Putamen (tissue), 1 donor: ENCODE measurements at places on chromosomes 7 and 10.

- peak; percentile 78 for DNase-seq
These were observed 471.9 kb upstream of the CELF2 start for GRCh38 chr10:10545771-10546170.

DNA sequence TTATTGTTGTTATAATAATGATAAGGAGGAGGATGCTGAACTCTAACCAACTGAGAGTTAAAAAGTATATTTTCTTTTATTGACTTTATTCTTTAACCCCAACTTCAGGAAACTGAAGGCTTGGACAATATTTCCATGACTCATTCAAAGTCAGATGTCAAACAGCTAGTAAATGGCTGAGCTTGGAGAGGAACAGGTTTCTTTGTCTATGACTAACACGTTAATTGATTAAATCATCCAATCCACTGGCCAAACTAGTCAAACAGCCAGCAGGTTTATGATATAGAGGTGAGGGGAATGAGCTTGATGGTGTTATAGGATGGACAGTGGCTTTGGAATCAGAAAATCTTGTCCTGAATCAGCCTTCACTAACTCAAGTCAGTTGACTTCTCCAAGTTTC is 119.1 kb upstream of the WDR11 start:
- DNase-seq = no peak

- no peak for DNase-seq
These were observed 388 bp downstream of the CNOT4 start for GRCh38 chr7:135509589-135509838.

GRCh38 chr10:49170632-49171325 is 17.4 kb downstream of the TMEM273 start:
- no peak for DNase-seq

DNA sequence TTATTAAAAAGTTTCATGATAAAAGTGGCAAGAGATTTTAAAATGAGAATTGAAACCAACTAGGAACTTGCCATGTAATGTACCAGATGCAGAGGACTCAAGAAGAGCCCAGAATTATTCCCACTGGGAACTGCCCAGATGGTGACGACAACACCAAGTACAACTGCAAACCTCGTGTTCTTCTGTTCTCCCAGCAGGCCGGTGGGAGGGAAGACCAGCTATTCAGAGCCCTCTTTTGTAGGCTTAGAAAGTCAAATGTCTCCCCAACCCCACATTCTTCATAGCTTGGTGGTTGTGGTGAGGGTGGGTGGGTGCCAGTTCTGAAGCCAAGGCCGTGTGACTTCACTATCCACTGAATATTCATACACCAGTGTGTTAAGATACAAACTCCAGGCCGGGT is 54.3 kb upstream of the ITGB1 start:
- DNase-seq = no peak

GRCh38 chr10:73649876-73650536 is 5.8 kb downstream of the SYNPO2L start:
- no peak for DNase-seq

DNA sequence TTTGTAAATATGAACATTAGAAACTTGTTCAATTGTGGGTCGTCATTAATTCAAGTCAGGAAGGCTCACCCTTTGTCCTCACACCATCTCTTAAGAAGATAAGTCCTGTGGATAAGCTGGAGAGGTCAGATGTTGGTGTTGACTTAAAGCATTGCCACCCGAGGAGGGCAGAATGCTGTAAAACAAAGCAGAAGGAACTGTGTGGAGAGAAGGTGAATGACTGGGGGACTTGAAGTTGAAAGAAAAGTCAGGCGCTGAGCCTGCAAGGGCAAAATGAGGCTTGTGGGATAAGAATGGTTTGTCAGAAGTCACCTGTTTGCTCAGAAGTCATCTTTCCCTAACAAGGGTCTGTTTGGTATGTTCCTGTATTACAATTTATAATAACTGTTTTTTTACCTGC is 9.1 kb downstream of the RPA3 start:
- no peak for DNase-seq

DNA sequence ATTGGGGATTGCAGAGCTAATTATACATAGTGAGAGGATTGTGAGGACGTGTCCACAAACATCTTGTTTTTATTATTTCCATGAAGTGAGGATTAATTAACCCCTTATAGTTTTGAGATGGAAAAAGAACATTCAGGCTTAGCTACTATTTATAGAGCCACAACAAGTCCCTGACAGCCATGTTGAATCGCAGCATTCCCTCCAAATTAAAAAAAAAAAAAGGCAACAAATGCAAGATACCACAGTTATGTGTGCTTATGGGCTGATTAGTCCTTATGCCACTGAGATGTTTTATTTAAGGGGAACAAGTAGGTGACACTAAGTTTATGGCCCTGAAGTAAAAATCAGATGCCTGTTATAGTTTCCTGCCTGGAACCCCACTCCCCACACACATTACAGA is 350.3 kb downstream of the GPAM start:
- no peak for DNase-seq

GRCh38 chr10:132712743-132713142 is 73.2 kb downstream of the NKX6-2 start:
- no peak for DNase-seq

GRCh38 chr10:103845972-103846371 is 9.4 kb downstream of the SH3PXD2A start:
- DNase-seq = no peak

- no peak for DNase-seq
These were observed 514.4 kb downstream of the INHBA start for GRCh38 chr7:41188163-41189130.

DNA sequence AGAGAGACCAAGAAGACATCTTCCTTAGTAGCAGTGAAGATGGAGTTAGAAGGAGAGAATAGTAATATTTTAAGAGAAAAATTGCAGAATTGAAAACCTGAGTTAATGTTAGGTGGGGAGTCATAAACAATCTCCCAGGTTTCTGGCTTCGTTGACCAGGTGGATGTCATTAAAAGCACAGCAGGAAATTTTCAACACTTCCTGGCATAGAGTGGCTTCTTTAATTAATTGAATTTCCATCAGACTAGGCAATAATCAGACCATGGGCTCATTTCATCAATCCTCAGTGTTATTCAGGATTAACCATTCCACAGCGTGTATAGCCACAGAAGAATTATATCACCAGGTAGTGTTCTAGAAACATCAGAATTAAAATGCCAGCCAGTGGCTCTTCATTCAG is 268.2 kb downstream of the CCDC3 start:
- no peak for DNase-seq

DNA sequence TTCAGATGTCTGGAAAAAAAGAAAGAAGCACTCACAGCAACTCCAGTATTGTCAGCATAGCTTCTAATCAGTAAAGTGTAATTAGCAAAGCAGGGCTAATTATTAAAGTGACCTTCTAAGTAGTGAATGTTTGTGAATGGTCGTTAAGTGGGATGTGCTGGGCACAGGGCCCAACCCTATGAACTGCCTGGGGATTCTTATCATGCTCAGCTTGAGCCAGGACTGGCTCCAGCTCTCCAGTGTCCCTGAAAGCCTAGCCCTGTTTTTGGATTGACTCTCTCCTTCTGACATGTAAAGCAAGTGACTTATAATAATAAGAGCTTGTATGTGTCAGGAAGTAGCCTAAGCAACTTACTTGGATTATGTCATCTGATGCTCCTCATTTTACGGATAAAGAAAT is 9.5 kb upstream of the TBX20 start:
- DNase-seq = no peak

- DNase-seq = no peak
These were observed 89.6 kb downstream of the FOXL3 start for GRCh38 chr7:379456-380138.

DNA sequence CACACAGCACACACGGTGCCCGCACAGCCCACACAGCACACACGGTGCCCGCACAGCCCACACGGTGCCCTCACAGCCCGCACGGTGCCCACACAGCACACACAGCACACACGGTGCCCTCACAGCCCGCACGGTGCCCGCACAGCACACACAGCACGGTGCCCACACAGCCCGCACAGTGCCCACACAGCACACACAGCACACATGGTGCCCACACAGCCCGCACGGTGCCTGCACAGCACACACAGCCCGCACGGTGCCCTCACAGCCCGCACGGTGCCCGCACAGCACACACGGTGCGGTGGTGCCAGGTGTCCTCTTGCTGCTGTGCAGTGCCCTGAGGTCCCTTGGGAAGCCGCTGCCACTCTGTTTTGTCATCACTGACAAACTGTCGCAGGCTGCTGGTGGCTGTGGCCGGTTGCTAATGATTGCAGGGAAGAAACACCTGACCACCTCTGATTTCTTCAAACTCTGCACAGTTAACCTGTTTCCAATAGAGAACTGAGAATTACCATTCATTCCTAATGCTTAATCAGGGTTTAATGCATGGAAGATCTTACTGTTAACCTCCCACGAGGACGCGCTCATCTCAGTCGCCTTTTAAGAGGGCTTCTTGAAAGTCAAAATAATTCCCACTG is 66.9 kb downstream of the GLRX3 start:
- peak; percentile 18 for DNase-seq

- no peak for DNase-seq
These were observed 446.6 kb downstream of the GFRA1 start for GRCh38 chr10:115826396-115826795.

- no peak for DNase-seq
These were observed 51.5 kb upstream of the MTURN start for GRCh38 chr7:30083334-30083733.

DNA sequence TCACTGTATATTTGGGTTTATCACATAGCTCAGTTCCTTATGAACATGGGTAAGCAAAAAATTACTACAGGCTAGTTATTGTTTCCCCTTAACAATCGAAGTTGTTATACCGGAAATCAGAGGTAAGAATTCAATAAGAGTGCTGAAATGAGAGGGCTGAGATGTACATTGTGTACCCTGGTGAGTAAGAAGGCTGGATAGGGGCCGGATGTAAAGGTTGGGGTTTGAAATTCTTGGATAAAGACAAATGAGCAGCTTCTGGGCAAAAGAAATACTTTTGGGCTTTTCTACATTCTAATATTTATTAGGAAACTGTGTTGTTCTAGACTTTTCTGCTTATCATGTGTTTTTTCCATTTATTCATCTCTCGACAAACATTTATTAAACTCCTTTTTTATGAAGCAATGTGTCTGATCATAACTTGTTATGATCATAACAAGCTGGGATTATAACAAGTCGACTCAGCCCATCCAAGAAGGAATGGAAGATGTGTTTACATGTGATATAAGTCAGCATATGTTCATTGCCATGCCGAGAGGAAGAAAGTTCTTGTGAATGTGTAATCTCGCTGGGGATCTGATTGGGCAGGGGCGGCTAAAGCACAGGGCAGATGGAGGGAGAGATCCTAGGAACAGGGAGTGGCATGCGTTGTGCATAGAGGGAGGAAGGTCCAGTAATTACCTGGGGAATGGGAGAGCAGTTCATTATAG is 155.3 kb downstream of the PLXDC2 start:
- DNase-seq = no peak

DNA sequence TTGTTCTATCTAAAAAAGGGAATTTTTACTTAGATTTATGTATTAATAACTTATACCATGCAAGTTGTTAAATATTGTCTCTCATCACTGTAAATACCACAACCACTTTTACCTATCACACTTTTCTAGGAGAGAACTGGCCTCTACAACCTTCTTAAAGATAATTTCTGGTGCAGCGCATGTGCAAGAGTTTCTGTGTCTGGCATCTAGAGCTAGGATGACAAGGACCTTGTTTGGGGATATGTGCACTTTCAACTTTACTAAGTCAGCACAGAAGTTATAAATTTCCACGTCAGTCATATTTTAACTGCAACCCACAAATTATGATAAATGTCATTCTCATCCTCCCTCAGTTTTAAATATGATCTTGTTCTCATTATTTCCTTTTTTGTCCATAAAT is 156.9 kb upstream of the ADCY1 start:
- no peak for DNase-seq

GRCh38 chr10:70834441-70835151 is 18.8 kb downstream of the SGPL1 start:
- no peak for DNase-seq

DNA sequence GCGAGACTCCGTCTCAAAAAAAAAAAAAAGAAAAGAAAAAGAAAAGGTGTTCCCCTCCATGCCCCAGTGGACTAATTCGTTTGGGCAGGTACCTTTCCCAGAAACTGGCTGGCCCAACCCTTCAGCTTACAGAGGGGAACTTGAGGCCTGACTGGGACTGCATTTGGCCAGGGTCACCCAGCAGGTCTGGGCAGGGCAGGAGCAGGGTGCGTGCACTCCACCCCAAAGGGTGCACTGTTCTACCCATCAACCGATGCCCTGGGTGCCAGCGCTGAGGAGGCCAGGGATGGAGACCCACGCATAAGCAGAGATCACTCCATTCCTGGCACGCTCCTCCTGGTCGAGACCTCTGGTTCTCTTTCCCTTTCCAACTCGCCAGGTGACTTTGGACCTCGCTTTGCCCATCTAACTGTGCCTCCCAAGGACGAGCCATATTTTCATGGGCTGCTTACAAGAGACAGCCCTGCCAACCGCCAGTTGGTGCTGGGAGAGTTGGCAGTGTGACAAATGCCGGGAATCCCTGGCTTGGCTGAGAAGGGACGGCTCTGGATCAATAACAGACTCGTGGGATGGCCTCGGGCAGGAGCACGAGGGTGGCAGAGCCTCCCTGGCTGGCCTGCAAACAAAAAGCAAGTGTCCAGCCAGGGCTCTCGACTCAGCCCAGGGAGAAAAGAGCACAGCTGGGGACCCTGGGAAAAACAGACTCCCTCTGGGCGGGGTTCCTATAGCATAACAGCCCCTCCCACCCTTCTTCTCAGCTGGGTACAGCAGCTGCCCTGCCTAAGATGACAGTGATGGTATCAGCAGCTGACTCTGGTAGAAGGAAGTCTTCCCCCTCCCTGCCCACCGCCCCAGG is 7.9 kb downstream of the HSPB1 start:
- no peak for DNase-seq
